ENCODE measurements at places on chromosomes 5 and 9.
A peak's percentile ranks its signal among the peaks of the same experiment; 100 is the strongest.

- DNase-seq: no peak
Observed at GRCh38 chr5:171573451-171574225, 154.2 kb downstream of the FGF18 start.

- DNase-seq: no peak
Observed at GRCh38 chr5:58275516-58275915, 184.4 kb downstream of the PLK2 start.

DNA sequence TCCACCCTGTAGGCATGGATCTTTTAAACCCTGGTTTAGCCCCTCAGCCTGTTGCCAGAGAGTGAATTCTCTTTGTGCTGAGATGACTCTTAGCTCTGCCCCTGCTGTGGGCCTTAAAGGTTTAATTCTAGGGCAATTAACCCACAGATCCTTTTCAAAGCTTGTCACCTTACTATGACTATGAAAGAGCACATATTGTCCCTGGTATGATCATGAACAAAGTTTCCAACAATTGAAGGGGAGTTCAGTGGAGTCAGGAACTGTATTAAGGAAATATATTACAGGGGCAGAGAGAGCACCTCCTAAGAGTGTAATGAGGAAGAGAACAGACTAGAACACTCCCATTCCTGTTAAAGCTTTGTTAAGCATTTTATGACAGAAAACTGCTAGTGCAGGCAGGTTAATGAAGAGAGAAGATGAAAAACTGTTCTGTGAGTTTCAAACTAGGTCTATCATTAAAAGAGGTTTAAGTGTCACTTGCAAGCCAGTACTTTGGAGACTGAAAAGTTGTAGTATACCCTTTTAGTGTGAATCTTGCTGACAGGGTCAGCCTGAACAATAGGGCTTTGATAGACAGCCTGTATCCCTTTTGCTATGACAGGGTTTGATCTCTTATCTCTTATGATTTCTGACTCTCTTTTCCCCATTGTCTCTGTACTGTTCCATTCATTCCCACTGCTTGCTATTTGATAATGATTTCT is 104.2 kb upstream of the ELL2 start:
- DNase-seq: no peak

- DNase-seq: no peak
Observed at GRCh38 chr5:59317023-59317773, 576.3 kb downstream of the PDE4D start.

- no peak for DNase-seq
Observed at GRCh38 chr5:150665044-150665443, 4.0 kb downstream of the MYOZ3 start.

DNA sequence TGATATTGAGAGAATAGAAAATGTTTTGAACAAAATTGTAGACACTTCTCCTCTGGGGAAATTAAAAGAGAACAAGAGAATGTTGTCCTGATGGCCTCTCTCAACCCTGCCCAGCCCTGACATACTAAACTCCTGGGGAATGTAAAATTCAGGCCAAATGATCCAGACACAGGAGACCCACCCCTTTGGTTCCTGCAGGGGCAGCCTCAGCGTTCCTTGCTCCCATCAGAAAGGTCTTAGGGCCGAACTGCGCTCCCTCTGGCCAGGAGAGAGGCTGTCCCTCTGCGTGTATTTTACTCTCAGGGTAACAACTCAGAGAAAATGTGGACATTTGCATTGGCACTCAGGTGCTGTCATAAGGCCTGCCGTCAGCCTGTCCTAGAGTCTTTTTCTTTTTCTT is 616.3 kb upstream of the KLF4 start:
- no peak for DNase-seq

- DNase-seq: no peak
Observed at GRCh38 chr9:14317667-14318320, 3.9 kb upstream of the NFIB start.

GRCh38 chr9:136984464-136985026 is 1.8 kb downstream of the LCNL1 start:
- DNase-seq: no peak

GRCh38 chr5:68251804-68252522 is 36.4 kb downstream of the PIK3R1 start:
- DNase-seq: no peak

- DNase-seq: no peak
Observed at GRCh38 chr5:132462856-132463745, 27.5 kb downstream of the IRF1 start.

GRCh38 chr9:13111778-13112177 is 167.7 kb downstream of the MPDZ start:
- DNase-seq: no peak

GRCh38 chr5:62068554-62068953 is 237.5 kb upstream of the KIF2A start:
- no peak for DNase-seq

GRCh38 chr9:115359017-115359780 is 241.2 kb upstream of the TNC start:
- DNase-seq: no peak

DNA sequence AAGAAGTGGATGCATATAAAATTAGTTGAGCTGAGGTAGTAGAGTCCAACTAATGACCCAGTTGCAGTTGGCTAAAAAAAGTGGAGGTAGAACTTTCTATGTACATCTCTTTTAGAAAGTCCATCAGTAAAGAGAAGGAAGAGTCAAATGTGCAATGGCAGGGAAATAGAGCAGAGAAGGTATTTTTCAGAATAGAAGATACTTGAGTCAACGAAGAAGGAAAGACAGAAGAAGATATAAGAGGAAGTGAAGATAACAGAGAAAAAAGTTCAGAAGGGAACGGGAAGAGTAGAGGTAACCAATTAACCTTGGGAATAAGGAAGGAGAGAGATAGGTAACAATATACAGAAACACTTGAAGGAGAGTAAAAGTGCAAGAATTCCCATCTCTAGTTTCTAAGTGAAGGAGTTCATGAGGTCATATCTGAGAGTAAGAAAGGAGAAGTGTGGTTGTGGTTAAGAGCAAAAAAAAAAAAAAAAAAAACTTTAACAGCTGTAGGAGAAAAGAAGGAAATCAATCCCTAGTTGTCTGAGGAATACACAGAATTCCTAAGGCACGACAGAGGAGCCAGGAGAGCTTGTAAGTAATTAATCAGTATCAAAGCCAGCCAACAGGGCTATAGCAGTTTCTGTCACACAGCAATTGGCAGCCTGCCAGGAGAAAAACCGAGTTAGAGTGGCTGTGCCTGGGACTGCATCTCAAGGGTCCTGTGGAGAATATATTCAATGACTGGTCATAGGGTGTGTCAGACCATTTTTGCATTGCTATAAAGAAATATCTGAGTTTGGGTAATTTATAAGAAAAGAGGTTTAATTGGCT is 61.0 kb downstream of the ARL15 start:
- no peak for DNase-seq

GRCh38 chr9:116342061-116342460 is 188.5 kb downstream of the PAPPA start:
- DNase-seq: no peak

- no peak for DNase-seq
Observed at GRCh38 chr9:136684799-136685198, 2.5 kb downstream of the AGPAT2 start.

DNA sequence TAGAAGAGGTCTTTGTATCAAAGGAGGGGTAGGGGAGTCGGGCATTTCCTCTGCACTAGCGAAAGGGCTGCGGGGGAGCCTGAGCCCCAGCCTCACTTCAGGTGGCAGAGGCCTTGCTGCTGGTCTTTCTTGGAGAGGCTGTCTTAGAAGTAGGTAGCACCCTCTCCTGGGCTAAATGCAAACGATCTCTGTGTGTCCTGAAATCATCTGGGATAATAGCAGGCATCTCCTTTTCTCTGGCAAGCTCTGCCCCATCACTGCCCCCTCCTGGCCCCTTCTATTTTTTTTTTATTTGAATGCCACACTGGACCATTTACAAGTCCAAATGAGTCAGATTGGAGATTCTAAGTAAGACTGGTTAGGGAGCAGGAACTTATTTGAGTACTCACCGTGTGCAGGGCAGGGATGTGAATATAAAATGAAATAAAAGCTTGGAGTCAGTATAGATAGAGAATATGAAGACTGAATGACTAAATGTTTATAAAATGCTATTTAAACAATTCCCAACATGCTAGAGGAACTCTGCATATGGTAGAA is 137.1 kb downstream of the FGF1 start:
- peak; percentile 48 for DNase-seq

- DNase-seq: no peak
Observed at GRCh38 chr9:7094052-7094451, 336.3 kb downstream of the KDM4C start.

DNA sequence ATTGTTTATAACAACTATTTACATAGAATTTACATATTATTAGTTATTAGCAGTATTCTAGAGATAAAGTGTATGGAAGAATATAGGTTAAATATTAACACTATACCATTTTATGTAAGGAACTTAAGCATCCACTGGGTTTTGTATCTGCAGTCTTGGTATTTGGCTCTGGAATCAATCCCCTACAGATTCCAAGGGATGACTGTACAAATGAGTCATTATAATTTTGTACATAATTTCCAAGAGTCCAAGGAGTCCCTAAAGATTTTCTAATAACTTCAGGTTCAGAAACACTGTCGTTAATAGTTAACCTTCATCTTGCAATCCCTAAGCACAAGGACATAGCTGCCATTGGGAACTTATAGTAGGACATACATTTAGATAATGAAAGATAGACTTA is 254.8 kb upstream of the PDE4D start:
- no peak for DNase-seq

DNA sequence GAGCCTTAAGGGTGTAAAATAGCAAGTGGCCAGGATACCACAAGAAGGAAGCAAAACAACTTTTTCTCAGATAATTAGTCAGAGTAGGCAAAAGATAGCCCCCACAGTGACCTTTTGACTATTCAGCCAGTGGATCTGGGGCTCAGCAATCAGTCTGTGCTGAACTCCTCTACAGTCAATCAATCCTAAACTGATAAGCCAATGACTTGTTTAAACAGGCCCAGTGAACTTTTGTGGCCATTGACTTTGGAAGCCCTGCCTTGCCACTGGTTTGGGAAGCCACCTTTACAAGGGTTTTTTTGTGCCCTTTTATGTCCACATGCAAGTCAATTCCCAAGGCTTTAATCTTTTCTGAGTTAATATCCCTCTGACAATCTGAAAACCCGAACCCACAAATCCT is 1565.0 kb upstream of the WWC1 start:
- DNase-seq: no peak

DNA sequence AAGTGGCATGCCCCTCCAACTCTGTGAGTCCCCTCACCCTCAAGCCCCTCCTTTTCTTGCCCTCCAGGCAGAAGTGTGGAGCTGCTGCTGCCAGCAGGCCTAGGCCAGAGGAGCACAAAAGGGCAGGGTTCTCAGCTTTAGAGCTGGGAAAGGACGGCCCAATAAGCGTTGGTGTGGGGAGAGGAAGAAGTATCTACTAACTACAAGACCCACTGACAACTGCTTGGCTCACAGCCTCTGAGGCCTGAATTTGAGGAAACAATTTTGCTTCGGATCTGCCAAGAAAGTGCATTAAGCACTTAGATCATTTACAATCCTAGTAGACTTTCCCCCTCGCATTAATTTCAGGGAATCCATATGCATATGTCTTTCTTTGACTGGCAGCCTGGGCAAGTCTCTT is 179.4 kb downstream of the SNX18 start:
- no peak for DNase-seq

GRCh38 chr5:113201715-113202114 is 225.1 kb downstream of the DCP2 start:
- no peak for DNase-seq

DNA sequence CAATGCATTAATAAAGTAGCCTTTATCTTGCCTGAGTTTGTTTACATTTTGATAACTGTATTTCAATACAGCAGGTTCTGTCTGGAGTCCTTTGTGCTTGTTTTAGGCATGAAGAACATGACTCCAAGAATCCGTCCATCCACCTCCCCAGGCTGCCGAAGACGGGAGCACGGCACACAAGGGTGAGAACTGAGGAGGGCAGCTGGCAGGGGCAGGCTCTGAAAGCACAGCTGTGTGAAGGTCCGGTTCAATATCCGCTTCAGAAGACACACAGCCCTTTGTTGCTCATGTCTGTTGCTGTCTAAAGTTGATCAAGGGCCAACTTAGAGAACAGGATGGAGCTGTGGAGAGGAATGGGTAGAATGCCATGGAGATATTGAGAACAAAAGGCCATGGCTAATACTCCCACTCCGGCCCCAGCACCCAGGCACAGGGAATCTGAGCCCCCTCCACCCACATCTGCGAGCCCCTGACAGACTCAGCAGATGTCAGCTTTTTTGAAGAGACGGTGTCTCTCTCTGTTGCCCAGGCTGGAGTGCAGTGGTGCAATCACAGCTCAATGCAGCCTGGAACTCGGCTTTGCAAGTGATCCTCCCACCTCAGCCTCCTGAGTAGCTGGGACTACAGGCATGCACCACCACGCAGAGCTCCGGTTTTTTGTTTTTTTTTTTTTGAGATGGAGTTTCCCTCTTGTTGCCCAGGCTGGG is 58.5 kb upstream of the GNE start:
- DNase-seq: no peak

DNA sequence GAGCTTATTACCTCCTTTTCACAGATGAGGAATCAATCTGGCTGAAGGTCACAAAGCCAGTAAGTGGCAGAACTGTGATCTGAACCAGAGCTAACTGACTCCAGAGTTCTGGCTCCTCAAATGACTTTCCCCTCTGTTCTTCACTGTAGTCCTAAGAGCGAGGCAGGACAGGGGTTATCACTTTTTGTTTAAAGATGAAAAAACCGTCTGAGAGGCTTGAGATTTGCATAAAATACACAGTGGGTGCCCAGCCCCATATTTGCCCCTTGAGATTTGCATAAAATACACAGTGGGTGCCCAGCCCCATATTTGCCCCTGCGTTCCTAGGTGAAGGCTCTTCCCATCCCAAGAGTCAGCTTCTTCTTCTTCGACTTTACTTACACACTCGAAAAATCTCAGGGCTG is 667 bp downstream of the FBXO10 start:
- no peak for DNase-seq

DNA sequence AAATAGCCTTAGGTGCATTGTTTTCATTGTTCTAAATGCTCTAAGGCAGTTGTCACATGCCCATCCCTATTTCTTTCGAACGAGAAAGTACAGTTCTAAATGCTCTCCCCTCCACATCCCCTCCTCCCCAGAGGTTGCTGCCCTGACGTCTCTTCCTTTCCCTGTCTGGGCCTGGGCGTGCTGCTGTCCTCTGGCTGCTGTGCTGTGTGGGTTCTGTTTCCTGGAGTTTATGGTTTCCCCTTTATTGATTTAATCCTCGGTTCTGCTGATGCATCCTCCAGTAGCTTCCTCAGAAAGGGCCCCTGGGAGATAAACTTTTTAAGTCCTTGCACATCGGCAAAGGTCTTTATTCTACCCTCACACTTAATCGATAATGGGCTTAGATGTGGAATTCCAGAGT is 48.8 kb downstream of the MVB12B start:
- no peak for DNase-seq

DNA sequence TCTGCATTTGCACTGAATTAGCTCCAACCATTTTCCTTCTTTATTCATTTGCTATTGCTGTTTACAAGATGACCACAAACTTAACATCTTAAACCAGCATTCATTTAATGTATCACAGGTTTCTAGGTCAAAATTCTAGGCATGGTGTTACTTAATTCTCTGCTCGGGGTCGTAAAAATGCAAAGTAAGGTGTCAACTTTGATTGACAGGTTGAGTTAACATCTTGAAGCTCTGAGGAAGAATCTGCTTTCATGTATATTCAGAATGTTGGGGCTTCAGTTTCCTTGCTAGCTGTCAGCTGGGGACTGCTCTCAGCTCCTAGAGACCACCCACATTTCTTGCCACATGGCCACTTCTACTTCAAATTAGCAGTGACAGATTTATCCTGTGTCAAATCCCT is 348.7 kb upstream of the GRIN3A start:
- DNase-seq: no peak
